ENCODE measurements at places on chromosomes 5 and 9.

GRCh38 chr5:90446961-90447360, 27.6 kb downstream of the MBLAC2 start:
- DNase-seq, result no peak

GRCh38 chr9:96169484-96169883, 132.5 kb downstream of the HSD17B3 start:
- no peak for DNase-seq

- no peak for DNase-seq
These were observed 214.7 kb downstream of the PIK3R1 start for GRCh38 chr5:68430279-68430678.

DNA sequence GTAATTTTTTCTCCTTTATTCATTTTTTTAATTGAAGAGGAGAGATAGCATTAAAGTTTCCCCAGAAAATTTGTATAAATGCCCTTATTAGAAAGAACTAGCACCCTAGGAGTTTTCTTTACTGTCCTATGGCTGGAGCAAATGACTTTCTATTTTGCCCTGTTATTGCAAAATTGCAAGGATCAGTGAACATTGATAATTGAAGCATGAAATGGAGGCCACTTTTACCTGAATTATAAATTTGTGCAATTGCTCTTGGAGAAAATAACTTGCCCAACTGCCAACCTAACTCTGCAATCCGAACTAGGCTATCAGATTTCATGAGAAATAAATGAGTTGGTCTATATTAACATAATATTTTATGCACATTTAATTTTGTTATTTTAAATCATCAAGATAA, 111.9 kb downstream of the MTRR start:
- DNase-seq, result no peak

GRCh38 chr5:56088967-56089829, 94.4 kb upstream of the IL6ST start:
- DNase-seq, result no peak

DNA sequence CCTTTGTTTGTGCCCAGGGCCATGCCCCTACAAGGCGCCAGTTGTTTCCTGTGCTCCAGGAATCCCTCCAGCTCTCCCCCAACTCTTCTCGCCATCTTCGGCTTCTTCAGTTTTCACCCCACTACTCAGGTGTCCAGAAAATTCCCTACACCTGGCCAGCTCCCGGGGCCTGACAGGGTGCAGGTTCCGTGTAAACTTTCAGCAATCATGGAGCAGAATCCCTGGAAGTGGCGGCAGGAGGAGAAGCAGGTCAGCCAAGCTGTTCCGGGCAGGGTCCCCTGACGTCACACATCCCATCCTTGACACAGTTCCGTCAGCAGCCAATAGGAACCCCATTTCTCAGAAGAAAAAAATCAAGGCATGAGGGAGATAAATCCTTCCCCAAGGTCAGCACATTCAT, 12.2 kb upstream of the ADGRD2 start:
- no peak for DNase-seq

GRCh38 chr5:32848681-32849080, 137.6 kb downstream of the NPR3 start:
- DNase-seq, result no peak

- DNase-seq, result no peak
These were observed 12.2 kb upstream of the HSPB3 start for GRCh38 chr5:54443270-54443669.

- DNase-seq, result no peak
These were observed 26.8 kb downstream of the IRF1 start for GRCh38 chr5:132463811-132464155.

GRCh38 chr5:163387589-163388343, 49.6 kb upstream of the CCNG1 start:
- no peak for DNase-seq

- DNase-seq, result no peak
These were observed 255.9 kb downstream of the SAXO1 start for GRCh38 chr9:18776836-18777820.

DNA sequence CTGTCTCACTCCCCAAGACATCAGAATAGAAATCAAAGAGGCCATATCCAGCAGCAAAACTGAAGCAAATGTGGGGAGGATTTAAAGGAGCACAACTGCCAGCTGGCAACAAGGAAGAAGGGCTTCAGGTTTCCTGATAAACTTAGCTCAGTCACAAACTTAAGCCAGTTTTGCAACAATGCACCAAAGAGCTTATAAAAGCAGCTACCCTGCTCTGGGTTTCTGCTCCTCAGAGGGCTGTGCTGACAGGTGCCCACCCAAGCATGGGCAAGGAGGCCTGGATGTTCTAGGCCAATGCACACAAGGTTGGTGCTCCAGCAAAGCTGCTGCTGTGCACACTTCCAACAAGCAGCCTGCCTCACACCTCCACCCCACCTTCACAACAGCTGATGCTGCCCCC, 132.9 kb downstream of the SIL1 start:
- no peak for DNase-seq

DNA sequence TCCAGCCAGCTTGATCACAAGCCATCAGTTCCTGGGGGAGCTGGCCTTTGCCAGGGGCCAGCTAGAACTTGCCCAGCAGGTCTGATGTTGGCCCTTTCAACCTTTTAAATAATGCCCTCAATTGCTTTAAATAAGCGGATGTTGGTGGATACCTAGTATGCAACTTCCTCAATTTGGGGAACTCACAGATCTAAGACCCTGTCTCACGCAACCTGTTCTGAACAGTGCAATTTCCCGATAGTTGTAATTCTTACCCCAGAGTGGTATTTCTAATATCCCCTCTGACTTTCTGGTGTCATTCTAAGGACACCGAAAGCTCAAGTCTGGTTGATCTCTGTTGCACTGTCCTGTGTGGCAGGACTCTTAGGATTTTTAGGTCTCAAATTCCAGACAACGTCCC, 23.1 kb downstream of the GALNT12 start:
- no peak for DNase-seq

- no peak for DNase-seq
These were observed 217.7 kb upstream of the TBCA start for GRCh38 chr5:77993855-77994318.

DNA sequence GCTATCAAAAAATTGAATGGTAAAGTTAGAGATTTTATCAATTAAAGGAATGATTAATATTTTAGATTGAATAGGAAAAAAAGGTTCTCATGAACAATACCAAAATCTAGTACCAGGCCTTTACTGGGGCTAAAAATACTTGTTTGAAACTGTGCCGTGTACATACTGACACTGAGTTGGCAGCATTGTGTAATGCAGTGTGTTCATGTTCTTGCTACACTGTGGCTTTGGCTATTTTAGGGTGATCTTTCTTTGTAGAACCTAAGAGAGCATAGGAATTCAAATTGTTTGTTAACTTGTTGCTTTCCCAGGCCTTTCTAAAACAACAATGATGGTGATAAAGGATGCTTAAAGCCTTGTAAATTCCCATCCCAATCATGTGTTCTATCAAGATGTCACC, 80.9 kb downstream of the KIF4B start:
- DNase-seq, result no peak

DNA sequence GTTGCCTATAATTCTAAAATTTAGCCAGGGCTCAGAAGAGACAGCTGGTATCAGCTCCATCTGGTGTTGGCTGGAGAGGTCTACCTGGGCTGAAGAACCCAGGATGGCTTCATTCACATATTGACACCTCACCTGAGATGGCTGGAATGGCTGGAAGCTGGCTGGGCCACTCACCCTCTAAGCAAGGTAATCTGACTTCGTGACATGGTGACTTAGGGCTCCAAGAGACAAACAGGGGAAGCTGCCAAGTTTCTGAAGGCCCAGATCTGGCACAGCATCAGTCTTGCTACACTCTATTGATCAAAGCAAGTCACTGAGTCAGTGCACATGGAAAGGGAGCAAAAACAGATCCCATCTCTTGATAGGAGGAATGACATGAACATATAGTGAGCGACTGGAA, 102.3 kb downstream of the EPB41L4A start:
- DNase-seq, result no peak
